Jurkat, Clone E6-1 (cell line): ENCODE measurements at places on chromosomes 16 and 17.

- DNase-seq = no peak
Observed at GRCh38 chr17:35088356-35088880, 24.9 kb upstream of the RFFL start.

- no peak for DNase-seq
Observed at GRCh38 chr16:89565256-89565505, 4.7 kb downstream of the RPL13 start.

GRCh38 chr17:71202449-71202848 lies 918.4 kb upstream of the SOX9 start:
- DNase-seq = no peak

- DNase-seq = no peak
Observed at GRCh38 chr17:21373036-21373435, 3.1 kb upstream of the KCNJ12 start.

DNA sequence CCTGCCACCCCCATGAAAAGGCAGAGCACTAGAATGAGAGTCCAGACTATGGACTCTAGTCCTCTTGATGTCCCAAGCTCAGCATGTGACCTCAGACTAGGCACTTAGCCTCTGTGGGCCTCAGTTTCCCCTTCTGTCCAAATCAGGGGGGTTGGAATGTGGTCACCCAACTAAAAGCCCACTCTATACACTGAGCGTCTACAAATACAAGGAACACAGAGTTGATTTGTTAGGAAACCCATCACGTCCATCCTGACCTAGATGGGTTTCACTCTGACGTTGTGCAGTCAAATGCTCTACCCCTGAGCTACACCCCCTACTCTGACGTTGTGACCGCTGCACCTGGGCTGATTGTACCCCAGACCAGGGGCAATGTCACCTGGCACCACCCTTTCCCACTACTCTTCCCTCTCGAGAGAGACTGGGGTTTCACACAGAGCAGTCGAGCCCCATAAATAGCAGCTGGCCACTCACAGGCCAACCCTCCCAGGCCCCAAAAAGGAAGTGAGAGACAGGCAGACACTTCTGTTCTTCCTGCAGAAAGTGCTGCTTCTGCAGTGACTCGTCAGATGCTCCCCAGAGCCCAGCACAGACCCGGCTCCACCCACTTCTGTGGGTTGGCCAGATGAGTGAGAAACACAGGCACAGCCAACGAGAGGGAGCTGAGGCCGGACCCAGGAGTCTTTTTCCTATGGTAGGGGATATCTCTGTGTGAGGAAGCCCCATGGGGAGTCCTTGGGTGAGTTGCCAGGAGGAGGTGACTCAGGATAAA lies 16.1 kb upstream of the TNFRSF13B start:
- no peak for DNase-seq

GRCh38 chr16:81227785-81228184 lies 10.7 kb upstream of the BCO1 start:
- no peak for DNase-seq

DNA sequence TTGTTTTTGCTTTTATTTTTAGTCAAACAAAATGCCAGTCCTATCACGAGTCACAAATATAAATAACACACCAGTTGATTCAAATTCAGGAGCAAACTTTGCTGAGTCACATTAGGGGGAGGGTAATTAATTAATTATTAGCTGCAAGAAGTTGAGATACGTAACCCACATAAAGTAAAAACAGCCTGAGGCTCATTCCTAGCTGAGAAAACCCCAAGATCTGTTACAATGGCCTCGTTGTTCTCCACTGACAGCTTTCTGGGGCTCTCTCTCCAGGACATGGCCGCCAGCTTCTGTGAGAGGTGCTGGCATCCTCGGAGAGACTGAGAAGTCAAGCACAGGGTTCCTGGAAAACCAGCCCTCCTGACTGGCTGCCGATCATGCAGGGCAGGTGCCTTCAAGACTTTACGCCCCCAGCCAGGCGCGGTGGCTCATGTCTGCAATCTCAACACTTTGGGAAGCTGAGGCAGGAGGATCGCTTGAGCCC lies 11.1 kb downstream of the RAB40B start:
- no peak for DNase-seq
